Fibroblast of lung (primary cell): ENCODE measurements at places on chromosomes 4 and X. TPM values are rescaled to one million over a fixed set of nuclear protein-coding genes. Genes with fewer than 3 reads are reported as not detected.

Gene PSAPL1
- not detected in 2 replicates for total RNA-seq

Gene ARAP2
- 2.3 and 3.0 TPM in 2 replicates for total RNA-seq

Gene GC
- total RNA-seq, result not detected in 2 replicates

Gene STOX2
- 0.66 and 0.77 TPM in 2 replicates for total RNA-seq

Gene GPRIN3
- total RNA-seq, result under 0.01 TPM in 2 replicates
